CD4-positive, alpha-beta memory T cell (primary cell): ENCODE measurements at places on chromosomes 5 and 9. TPM values are rescaled to one million over a fixed set of nuclear protein-coding genes. Genes with fewer than 3 reads are reported as not detected.

- no peak for DNase-seq
These were observed 150.1 kb downstream of the MEF2C start for GRCh38 chr5:88732862-88733261.

DNA sequence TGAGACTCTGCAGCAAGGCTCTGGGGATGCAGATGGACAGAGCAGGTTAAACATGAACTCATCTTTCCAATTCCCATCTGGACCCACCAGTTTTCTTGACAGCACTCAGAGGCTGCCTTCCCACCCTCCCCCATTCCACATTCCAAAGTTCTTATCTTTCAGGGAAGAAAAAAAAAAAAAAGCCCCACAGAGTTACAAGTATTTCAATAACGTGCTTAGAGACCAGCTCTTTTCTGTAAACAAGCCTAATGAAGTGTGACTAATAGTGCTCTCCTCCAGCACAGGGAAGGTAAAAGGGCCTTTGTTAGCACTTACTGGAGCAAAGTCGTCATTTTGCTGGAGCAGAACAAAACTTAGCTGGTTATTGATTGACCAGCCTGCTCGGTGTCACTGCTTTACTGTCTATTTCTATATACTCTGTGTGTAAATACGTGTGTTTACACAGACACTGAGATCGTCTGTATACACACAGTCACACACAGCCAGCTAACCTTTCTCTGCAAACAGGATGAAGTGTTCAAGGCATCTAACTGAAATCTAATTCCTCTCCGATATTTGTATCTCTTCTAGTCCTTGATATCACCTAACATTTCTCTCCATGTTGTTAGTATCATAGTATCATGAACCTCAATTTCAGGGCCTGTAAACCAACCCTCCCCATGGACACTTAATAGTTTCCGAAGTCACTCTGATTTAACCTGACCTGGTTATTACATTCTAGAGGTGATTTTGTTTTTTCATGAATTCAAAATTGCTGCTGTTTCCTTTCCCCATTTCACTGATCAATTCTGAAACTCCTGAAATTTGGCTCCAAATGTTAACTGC lies 84.9 kb downstream of the ZNF608 start:
- DNase-seq, result no peak

DNA sequence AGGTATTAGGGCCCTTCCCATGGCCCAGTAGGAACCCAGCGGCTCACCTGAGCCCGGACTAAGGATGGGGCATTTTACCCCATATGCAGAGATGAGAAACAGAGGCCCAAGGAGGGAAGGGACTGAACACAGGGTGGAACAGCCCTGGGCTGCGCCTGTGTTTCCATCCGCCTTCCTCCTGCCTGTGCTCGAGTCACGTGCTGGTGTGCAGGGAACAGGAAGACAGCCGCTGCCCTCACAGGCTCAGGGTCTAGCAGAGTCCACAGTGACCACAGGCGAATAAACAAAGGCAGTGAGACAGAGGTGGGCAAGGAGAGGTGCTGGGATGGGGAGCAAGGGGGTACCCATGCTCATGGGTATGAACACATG lies 129.4 kb downstream of the C9orf50 start:
- no peak for DNase-seq

GRCh38 chr5:108381350-108381953 lies 446 bp downstream of the FBXL17 start:
- peak; percentile 83 for DNase-seq

The PCDHAC1 gene
- not detected for total RNA-seq

DNA sequence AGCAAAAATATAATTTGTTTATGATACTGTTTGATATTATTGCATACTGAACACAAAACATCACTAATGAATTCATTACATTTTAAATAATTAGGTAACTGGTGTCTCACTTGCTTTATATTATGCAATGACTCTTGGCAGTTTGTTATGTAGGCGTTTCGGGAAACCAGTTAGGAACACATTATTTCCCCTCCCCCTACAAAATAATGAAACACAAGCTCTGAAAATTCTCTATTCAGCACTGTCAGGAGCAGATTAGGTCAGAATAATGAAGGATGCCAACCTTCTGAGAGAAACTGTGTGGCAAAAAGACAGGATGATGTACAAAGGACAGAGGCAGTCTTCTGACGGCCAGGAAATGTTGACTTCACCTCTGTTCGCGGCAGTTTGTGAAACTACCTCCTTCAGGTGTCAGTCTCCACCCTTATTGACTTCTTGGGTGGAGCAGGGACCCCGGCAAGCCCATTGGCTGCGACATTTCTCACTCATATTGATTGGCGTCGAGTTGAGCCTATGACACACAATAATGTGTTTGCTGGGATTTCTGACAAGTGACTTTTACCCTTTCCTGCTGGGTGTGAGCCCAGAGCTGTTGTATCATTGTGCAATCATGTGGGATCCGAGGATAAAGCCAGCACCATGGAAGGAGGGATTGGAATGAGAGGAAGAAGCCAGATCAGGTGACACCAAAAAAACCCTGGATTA lies 33.9 kb downstream of the SH3PXD2B start:
- peak; percentile 6 for DNase-seq

The IFNE gene
- total RNA-seq, result not detected

GRCh38 chr5:103041071-103041676 lies 78.8 kb downstream of the GIN1 start:
- DNase-seq, result peak; percentile 9
